ENCODE measurements at places on chromosomes 2 and 18.

DNA sequence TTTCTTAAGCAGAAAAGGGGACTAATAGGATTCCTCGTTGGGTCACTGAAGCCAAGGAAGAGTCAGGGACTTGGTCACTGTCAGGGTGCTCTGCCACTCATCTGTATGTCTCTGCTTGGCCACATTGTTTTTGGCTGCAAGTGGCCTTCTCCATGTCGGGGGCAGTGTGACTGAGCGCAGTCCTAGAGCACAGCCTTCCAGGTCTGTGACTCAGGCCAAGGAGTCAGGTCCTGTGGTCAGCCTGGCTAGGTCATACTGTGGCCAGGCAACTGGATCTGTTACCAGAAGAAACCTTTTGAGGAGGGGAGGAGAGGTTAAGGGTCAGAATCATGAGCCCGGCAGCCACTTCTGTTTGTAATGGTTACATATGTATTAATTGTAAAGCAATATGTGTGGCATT is 61.3 kb downstream of the GALNT1 start:
- no peak for DNase-seq

DNA sequence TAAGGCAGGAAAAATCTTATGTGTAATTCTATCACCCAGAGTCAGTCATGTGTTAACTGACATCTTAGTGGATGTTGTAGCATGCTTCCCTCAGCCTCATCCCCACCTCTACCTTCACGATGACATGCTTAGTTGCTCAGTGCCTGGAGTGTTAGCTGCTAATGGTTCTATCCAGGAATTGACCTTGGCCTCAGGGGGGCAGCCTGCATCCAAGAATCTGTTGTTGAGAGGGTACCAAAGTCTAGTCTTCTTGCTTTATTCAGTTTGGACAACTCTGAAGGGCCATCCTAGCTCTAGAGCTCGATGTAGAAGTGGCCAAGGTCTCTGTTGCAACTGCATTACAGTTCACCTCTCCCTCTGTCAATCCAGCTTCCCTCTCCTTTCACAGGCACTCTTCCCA is 61.2 kb downstream of the ACYP2 start:
- DNase-seq = peak; percentile 65

- DNase-seq = no peak
Observed at GRCh38 chr2:186820303-186820702, 28.7 kb downstream of the ZSWIM2 start.

GRCh38 chr2:220107380-220107791 is 480.0 kb downstream of the SLC4A3 start:
- no peak for DNase-seq

DNA sequence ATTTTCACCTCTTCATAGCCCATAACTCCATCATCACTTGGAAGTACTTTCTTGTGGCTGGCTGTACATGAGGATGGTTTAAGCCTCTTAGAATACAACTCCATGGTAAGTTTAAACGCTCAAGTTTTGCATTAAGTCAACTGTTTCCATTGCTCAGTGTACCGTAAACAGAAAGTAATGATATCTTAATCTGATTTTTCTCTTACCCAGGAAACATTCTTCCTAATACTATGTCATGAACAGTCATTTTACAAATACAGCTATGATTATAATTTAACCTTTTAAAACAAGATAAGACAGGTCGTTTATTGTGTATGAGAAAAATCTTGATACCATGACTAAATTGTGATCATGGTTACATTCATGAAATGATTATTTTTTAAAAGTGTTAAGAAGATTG is 11.6 kb upstream of the DYNC2LI1 start:
- DNase-seq = no peak

- no peak for DNase-seq
Observed at GRCh38 chr2:25042321-25043240, 705 bp downstream of the EFR3B start.

All from pons (tissue), 1 donor.